Epithelial cell of umbilical artery (primary cell): ENCODE measurements at places on chromosomes 6 and 20. TPM values are rescaled to one million over a fixed set of nuclear protein-coding genes. Genes with fewer than 3 reads are reported as not detected.

The DEFB112 gene
- total RNA-seq: not detected in 2 replicates

The SNAI1 gene
- total RNA-seq: 0.46 and 1.6 TPM in 2 replicates

The SHLD1 gene
- total RNA-seq: 3.0 and 3.6 TPM in 2 replicates

The MCCD1 gene
- not detected in 2 replicates for total RNA-seq

The BNIP5 gene
- not detected in 2 replicates for total RNA-seq

The EFCAB8 gene
- total RNA-seq: under 0.01 TPM in 1 of 2 replicates, not detected in the other

The MAVS gene
- total RNA-seq: 12.0 and 12.9 TPM in 2 replicates

The TREML4 gene
- not detected in 2 replicates for total RNA-seq

The NKAPL gene
- total RNA-seq: 0.30 and 0.32 TPM in 2 replicates

The LY6G5B gene
- total RNA-seq: 0.97 and 1.7 TPM in 2 replicates

The KIF25 gene
- total RNA-seq: not detected in 2 replicates

The SIRPD gene
- not detected in 2 replicates for total RNA-seq
